Effector memory CD8-positive, alpha-beta T cell (primary cell): ENCODE measurements at places on chromosomes 12 and 14.

DNA sequence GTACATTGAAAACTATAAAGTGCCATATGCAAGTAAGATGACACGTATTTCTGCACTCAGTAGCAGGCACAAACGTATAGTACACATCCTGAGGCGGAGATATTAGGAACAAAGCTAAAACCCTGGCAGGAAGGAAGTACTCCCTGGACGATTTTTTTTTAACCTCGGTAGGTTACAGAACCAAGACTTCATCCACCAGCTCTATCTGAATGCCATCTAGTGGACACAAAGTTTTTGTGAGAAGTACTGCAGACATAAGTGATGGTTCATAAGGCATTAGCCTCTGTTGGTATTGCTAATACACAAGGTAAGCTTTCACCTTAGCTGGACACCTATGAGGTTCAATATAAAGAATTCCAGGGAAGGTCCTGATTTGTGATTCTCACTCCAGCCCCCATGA lies 83.0 kb upstream of the CCDC196 start:
- H3K36me3 ChIP-seq: no peaks in the 10 kb centered on the region
- H3K4me1 ChIP-seq: no peaks in the 10 kb centered on the region
- DNase-seq: no peak
- no peak overlapping the region for H3K4me3 ChIP-seq
- no peaks in the 10 kb centered on the region for H3K27me3 ChIP-seq

DNA sequence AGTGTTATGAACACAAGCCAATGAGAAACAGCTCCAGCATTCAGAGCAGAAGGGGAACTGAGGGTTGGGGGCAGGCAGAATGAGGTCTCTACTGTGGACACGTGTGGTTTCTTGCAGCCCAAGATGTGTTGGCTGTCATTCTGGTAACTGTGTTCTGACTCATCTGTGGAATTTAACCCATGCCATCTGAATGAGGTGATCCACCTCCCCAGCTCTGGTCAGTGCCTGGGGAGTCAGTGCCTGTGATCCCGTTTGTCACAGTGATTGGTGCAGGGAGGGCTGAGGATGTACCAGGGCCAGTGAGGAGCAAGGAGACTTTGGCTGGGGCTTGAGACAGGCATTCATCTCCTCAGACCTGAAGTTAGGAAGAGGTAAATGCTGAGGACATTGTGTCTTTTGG lies 216.8 kb downstream of the MSRB3 start:
- H3K36me3 ChIP-seq: no peaks in the 10 kb centered on the region
- DNase-seq: no peak
- H3K27ac ChIP-seq: no peak overlapping the region
- no peaks in the 10 kb centered on the region for H3K4me1 ChIP-seq
- H3K27me3 ChIP-seq: peaks cover 9% of the 10 kb centered on the region

- H3K27me3 ChIP-seq: no peaks in the 10 kb centered on the region
- H3K4me1 ChIP-seq: peaks cover 26% of the 10 kb centered on the region
- no peak overlapping the region for H3K4me3 ChIP-seq
- peak overlapping the region; percentile 99 for H3K27ac ChIP-seq
Measured at GRCh38 chr12:92596383-92596782, 106.4 kb upstream of the PLEKHG7 start.

DNA sequence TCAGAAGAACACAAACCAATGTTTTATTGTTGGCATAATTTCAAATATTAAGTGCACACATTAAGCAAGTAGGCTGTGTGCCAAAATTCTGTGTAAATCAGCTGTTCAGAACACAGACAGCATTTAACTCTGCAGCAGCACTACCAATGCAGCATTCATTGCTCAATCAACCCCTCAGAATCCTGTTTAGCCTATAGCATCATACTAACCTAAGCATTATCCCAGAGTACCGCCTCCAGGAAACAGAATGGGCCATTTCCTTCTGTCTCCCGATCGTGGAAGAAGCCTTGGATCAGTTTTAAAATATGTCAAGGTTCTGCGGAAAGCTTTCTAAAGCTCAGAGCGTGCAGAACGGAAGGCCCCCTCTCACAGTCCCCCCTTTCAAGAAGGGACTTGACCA lies 3.3 kb downstream of the IL26 start:
- no peak overlapping the region for H3K4me3 ChIP-seq
- H3K27me3 ChIP-seq: no peaks in the 10 kb centered on the region
- no peaks in the 10 kb centered on the region for H3K36me3 ChIP-seq
- H3K4me1 ChIP-seq: peaks cover 13% of the 10 kb centered on the region

GRCh38 chr14:68874746-68875155 lies 81.9 kb upstream of the ZFP36L1 start:
- DNase-seq: no peak
- no peaks in the 10 kb centered on the region for H3K4me1 ChIP-seq
- peak overlapping the region; percentile 24 for H3K4me3 ChIP-seq
- H3K27me3 ChIP-seq: peaks cover 6% of the 10 kb centered on the region
- no peaks in the 10 kb centered on the region for H3K36me3 ChIP-seq

DNA sequence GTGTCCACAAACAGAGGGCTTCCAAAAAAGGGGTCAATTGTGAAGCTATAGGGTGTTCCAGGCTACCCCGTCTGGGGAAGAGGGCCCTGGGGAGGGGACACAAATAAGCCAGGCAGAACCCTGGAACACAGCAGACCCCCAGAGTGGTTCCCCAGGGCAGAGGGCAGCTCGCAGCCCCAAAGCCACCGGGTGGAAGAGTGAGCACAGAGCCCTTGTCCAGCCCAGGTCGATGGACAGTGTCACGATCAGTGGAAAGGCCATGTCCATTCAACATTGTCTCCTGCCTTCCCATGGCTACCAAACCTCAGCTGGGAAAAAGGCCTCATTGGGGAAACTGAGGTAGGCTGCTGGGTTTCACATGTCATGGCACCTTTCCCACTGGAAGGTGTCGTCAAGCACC lies 131.4 kb downstream of the DICER1 start:
- H3K27ac ChIP-seq: no peak overlapping the region
- no peak overlapping the region for H3K4me3 ChIP-seq
- no peaks in the 10 kb centered on the region for H3K36me3 ChIP-seq
- no peaks in the 10 kb centered on the region for H3K4me1 ChIP-seq

DNA sequence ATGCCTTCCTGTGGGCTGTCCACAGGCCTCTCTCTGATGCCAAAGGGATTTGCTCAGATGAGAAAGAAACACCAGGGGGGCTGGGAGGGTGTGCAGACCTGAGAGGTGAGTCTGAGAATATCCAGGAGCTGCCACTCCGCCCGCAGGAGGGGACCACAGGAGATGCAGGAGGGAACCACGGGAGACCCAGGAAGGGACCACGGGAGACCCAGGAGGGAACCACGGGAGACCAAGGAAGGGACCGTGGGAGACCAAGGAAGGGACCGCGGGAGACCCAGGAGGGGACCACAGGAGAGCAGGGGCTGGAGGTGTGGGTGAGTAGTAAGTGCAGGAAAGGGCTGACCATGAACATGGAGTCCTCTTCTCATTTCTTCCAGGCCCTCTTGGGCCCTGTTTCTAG lies 74.6 kb upstream of the SFSWAP start:
- no peak overlapping the region for H3K27ac ChIP-seq
- no peak overlapping the region for H3K4me3 ChIP-seq
- peaks cover 1% of the 10 kb centered on the region for H3K36me3 ChIP-seq
- DNase-seq: no peak

DNA sequence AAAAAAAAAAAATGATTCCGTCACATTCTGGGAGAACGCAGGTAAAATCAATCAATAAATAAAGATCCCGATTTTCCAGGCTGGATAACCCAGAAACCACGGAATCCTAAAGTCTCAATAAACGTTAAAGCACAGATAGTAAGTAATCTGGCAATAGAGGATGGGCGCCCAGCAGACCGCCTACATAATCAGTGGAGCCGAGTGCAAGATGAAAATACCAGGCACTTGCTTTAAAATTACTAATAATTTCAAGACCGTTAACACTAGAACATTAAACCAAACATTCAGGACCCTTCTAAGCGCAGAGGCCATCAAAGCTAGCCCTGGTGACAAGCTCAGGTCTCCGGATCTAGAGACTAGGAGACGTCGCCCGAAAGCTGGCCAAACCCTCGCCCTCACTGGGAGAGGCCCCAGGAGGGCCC lies 1.2 kb upstream of the DCAF11 start:
- peaks cover 45% of the 10 kb centered on the region for H3K36me3 ChIP-seq
- peak overlapping the region; percentile 99 for H3K27ac ChIP-seq
- peaks cover 26% of the 10 kb centered on the region for H3K4me1 ChIP-seq
- DNase-seq: no peak

DNA sequence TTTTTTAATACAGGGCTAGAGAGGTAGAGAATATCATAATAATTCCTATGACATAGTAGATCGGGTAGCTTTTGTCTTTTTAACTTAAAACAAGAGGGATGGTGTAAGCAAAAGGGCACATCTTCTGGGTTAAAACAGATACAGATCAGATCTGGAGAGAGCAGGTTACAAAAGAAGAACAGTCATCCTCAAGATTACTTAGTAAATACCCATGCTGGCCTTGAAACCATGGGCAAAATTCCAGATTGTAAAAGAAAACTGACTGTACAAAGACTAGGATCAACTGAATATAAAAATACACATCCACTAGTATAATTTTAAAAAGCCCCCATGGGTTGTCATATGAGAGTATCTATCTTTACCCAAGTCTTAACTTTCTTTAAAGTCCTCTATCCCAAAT lies 76.7 kb downstream of the MED13L start:
- peaks cover 26% of the 10 kb centered on the region for H3K4me1 ChIP-seq
- no peaks in the 10 kb centered on the region for H3K27me3 ChIP-seq
- DNase-seq: no peak
- peaks cover 2% of the 10 kb centered on the region for H3K36me3 ChIP-seq
- H3K4me3 ChIP-seq: no peak overlapping the region

GRCh38 chr14:62117751-62118105 lies 355.5 kb downstream of the SNAPC1 start:
- peaks cover 10% of the 10 kb centered on the region for H3K4me1 ChIP-seq
- no peak for DNase-seq
- H3K36me3 ChIP-seq: peaks cover 5% of the 10 kb centered on the region
- peaks cover 73% of the 10 kb centered on the region for H3K27me3 ChIP-seq
- no peak overlapping the region for H3K27ac ChIP-seq
